ENCODE measurements at places on chromosomes 1 and 21.

- DNase-seq, result no peak
These were observed 59.8 kb downstream of the XCL1 start for GRCh38 chr1:168636200-168636599.

DNA sequence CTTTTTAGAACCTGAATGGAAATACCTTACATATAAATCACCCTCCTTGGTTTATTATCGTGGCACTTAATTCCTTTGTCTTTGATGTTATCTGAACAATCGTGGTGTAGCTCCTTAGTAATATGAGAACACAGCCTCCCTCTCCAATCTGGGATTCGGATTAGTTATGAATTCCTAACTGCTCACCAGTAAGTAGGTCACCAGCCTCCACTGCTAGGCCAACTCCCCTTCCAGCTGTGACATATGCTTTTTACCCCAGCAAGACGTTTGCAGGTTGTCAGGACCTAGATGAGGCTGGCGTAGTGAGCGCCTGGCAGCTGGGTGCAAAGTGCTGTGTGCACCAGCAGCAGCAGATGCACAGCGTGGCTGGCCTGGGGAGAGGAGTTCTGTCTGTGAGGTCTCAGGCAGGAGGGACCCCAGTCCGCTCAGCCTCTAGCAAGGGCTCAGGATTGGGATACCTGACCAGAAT is 38.2 kb downstream of the NTPCR start:
- DNase-seq, result no peak

GRCh38 chr21:37204580-37204979 is 62.6 kb downstream of the VPS26C start:
- DNase-seq, result no peak

GRCh38 chr1:57079454-57080157 is 113.8 kb upstream of the C8B start:
- DNase-seq, result no peak

DNA sequence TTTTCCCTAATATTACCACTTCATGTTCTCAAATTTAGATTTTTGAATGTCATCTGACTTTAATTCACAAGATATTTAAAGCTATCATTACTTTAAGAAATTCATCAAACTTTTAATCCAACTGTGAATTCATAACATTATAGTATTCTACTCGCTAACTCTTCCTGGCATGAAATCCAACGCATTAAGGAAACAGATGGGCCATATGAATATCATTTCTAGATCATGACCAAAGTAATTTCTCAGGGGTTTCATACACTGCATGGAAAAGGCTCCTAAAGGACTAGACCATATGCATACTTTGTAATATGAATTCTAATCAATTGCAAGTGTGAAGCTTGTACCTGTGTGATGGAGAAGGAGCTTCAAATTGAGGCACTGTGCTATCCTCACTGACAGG is 72.4 kb downstream of the COP1 start:
- no peak for DNase-seq

DNA sequence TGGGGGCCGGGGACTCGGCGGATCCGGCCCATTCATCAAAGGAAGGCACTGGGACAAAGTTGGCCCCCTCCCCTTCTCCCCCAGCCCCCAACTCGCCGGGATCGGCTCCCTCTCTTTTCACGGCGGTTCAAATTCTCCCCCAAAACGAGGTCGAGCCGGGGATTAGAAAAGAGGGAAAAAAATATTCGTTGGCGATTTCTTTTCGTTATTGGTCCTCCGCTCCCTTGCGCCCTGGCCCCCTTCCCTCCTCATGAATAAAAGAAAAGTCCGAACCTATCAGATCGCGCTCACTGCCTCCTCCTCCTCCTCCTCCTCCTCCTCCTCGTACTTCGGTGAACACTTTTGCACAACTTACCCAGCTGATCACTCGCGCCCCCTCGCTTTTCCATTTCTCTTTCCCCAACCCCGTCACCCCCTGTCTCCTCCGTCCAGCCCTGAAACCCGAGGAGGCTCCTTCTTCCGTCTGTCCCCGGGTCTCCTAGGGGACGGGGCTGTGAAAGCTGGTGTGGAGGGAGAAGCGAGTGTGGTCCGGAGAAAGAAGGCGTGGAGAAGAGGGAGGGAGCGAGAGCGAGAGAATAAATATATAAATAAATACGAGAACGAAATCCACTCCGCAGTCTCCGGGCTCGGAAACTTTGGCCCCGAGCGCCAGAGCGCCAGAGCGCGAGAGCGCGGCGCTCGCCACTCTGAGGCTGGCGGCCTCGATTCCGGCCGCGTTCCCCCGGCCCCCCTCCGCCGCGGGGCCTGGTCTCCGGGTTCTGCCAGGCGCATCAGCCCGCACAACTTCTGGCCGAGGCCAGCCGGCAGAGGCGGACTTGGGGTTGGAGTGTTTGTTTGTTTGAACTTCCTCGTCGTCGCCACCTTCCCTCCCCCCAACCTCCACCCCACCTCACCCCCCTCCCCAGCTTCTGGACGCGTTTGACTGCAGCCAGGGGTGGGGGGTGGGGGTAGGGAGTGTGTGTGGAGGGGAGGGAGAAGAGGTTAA is at the start of gene PAX7:
Gene PAX7 (plus strand): TSS at position 336 of the 985 bp plus-strand sequence. CDS start 758 bp downstream, outside the sequence.
- DNase-seq, result no peak

DNA sequence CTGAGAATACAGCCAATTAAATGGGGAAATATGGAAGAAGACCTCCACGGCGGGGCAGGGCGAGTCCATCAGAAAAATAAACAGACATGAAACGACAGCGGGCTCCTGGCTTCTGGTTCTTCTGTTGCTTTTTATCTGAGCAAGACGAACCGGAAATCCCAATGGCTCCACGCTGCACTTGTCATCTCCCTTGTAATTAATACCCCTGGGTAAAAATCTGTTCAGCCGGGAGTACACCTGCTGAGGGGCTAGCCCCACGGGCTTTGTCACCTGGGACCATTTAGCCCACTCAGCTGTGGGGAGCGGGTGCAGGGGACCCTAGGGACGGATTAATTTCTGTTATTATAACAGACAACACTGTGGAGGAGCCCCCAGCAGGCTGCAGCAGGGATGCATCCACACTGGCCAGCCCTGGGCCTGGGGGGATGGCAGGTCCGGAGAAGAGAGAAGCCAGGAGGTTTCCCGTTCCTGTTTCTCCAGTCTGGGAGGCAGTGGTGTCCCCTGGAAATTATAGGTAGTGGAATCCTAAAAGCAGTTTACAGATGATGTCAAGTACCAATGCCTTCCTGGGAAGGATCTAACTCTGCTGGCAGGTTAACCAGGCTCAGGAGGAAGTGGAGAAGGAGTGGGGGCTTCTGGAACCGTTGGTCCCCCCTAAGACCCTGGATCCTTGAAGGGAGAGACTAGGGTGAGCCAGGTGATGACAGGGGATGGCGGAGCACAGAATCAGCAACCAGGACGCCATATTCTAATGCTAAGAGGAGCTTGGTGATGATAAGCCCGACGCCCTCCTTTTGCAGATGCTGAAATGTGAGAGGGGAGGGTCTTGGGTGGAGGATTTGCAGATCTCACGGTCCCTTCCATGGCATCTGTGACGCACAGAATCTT is 566.1 kb downstream of the PTPRU start:
- DNase-seq, result no peak

DNA sequence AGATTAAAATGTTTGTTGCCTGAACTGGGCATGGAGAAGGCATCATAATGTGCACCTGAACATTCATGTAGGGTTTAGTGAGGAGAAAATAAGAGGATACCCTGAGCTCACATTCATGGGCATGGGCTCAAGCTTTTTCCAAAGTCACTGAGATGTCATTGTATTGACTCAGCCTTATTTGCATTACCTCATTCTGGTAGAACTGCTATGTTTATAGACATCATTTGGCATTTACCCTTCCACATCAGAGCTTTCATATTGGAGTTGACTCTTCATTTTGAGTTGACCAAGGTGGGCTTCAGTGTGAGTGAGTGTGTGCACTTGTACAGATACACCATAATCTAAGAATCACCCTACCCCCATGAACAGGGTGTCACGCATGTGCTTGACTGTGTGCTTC is 143.2 kb downstream of the PBX1 start:
- DNase-seq, result no peak

- no peak for DNase-seq
These were observed 2.4 kb downstream of the IGSF21 start for GRCh38 chr1:18109756-18110597.

DNA sequence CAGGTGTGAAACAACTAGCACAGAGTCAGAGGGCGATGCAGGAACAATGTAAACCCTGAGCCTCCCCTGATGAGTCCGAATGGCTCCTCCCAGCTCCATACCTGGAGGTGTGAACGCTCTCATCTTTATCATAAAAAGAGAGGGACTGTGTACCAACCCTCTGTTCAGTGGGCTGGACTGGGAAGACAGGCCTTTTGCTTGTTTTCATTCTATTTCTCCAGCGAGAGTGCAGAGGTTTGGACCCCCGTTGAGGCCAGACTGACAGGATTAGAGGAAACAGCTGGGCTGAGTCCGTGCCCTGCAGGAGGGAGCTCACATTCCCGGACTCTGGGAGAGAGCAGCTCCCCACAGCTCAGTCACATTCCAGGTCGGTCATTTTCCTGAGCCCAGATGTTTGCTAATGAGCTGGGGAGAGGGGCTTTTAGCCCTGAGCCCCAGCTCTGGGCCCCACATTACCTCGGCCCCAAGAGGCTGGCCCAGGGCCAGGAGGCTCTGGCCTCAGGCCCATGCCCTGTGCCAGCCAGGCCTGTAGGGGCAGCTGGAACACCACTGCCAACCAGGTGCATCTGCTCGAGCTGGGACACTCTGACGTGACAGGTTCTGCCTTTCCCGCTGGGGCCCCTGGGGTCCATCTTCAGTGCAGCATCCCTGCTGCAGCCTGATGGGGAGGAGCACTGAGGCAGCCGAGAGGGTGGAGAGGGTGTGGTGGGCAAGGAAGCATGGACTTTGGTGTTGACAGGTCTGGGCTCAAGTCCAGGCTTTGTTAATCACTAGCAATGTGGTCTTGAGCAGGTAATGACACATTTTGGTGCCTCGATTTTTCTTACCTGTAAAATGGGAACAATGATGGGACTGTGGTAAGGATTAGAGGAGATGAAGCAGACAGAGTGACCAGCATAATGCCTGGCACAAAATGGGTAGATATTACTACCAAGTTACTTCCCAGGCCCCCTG is 3.5 kb upstream of the NBL1 start:
- DNase-seq, result no peak

DNA sequence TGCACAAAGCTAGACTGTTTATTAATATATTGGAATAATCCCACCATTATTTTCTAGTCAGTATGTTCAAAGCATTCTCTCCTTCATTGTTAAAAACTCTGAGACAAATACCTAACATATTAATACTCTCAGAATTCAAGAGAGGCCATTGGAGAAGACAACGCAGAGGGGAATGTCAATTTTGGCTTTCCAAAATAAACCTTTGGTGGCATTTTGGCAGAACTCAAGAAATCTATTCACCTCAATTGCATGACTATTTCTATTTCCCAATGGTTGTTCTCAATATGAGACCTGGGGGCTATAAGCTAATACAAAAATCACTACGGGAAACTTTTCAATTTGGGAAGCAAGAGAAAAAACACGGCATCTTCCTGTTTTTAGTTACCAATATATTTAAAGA is 58.5 kb downstream of the RUSC1 start:
- no peak for DNase-seq

GRCh38 chr1:59699227-59699847 is 115.4 kb upstream of the HOOK1 start:
- DNase-seq, result no peak

DNA sequence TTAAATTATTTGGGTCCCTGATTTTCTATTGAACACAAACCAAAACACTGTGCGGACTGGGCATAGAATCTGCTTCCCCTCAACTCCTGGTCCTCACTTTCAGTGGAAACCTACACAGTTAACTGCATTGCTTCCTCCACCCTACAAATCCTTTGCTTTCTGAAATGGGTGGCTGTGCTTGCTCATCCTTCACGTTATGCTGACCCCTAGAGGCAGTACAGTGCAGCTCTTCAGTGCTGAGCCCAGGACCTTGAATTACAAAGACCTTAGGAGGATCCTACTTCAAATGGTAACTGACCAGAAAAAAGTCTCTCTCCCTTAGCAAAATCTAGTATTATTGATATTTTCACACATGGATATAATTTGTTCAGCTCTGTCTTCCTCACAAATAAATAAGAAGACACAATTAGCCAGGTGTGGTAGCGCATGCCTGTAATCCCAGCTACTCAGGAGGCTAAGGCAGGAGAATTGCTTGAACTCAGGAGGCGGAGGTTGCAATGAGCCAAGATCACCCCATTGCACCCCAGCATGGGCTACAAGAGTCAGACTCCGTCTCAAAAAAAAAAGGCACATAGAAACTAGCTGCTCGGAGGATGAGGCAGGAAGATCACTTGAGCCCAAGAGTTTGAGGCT is 63.4 kb upstream of the L1TD1 start:
- DNase-seq, result peak; percentile 58

DNA sequence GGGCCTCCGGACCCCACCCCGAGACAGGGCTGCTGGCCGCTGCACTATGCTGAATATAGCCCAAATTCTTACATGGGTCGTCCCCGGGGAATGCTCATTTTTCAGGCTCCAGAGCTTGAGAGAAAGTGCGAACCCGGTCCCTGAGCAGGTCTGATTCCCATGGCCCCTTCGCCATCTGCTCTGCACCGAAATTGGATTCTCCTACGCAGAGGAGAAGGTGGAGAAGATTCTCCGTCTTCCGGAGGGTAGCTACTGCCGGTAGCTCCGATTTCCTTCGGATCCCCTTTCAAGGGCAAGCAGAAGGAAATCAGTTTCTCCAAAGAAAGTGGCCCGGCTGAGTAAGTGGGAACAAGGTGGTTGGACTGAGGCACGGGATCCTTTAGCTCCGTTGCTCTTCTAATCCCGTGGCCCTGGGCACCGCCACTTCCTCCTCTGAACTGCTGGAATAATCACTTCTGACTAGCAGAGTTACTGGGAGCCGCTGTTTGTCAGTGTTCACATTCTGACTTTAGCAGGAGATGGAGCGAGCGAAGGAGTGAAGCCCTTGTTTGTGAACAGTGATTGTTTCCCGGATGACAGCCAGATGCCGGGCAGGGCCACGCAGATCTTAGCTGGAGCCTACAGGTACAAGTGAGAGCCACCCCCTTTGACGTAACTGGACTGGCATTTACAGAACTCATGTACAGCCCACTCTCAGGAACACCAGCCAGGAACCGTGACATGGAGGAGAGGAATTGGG is 1.1 kb upstream of the ZNF496 start:
- peak; percentile 56 for DNase-seq

- no peak for DNase-seq
These were observed 50.7 kb downstream of the LRIG2 start for GRCh38 chr1:113123737-113124136.

DNA sequence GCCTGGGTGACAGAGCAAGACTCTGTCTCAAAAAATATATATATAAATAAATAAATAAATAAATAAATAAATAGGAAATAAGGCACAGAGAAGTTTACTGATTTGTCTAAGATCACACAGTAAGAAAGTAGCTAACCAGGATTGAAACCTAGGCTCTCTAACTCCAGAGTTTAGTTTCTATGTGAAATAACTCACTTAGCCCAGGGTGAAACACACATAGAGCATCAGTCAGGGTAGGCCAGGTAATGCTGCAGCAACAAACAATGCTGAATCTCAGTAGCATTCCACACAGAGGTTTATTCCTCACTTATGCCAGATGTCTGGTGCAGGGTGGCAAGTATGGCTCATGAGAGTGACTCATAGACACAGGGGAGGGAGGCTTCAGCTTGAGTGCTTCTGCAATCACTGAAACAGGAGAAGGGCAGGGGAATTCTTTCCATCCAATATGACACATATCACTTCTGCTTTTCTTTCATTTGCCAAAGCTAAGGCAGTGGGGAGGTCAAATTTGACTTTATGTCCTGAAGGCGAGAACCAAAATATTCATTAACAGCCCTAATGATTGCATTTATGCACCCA is 37.1 kb upstream of the KANK4 start:
- no peak for DNase-seq

GRCh38 chr1:65339866-65340468 is 30.6 kb downstream of the DNAJC6 start:
- DNase-seq, result no peak

Data from right forelimb (tissue), 1 donor.